ENCODE measurements at places on chromosomes 7 and 10. TPM values are rescaled to one million over a fixed set of nuclear protein-coding genes. Genes with fewer than 3 reads are reported as not detected.

DNA sequence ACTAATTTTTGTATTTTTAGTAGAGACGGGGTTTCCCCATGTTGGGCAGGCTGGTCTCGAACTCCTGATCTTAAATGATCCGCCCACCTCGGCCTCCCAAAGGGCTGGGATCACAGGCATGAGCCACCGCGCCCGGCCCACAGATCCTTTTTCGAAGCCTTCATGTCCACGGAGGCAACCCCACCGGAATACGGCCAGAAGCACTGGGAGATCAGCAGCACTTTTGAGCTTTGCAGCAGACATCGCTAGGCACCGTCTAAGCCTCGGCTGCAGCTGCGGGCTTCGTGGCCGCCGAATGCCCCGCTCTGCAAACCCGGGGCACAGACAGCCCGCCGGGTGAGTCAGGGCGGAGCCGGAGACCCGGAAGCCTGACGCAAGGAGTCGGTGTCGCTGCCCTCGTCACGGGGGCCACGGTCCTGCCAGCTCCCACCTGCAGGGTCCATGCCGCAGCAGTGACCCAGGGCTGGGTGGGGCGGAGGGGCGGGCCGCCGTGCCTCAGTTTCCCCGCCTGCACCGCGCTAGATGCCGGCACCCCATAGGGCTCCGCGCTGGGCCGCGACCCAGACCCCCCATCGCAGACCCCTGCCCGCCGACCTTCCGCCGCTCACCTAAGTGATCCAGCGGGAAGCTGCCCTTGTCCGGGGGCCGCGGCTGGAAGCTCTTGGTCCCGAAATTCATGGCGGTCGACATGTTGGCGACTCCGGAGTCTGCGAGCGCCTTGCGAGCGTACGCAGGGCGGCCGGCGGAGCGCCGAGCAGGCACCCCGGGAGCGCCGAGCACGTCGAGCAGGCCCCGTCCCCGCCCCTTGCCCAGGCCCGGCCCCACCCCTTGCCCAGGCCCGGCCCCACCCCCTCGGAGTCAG lies at the start of gene COX19:
Gene COX19 (minus strand): TSS at position 730 of the 862 bp plus-strand sequence. CDS start 40 bp downstream, at position 690.
- H3K36me3 ChIP-seq, result peaks cover 23% of the 10 kb centered on the region
- DNase-seq, result peak; percentile 86
- peaks cover 29% of the 10 kb centered on the region for H3K4me1 ChIP-seq
- no peaks in the 10 kb centered on the region for H3K27me3 ChIP-seq
- H3K4me3 ChIP-seq, result peak within 1 kb of the TSS; percentile 79
- peak within 1 kb of the TSS; percentile 87 for H3K27ac ChIP-seq

GRCh38 chr7:88328787-88329186 lies 22.1 kb upstream of the STEAP4 start:
- no peaks in the 10 kb centered on the region for H3K36me3 ChIP-seq
- DNase-seq, result no peak
- H3K4me3 ChIP-seq, result no peak overlapping the region
- H3K27ac ChIP-seq, result no peak overlapping the region
- H3K4me1 ChIP-seq, result no peaks in the 10 kb centered on the region
- H3K27me3 ChIP-seq, result no peaks in the 10 kb centered on the region

DNA sequence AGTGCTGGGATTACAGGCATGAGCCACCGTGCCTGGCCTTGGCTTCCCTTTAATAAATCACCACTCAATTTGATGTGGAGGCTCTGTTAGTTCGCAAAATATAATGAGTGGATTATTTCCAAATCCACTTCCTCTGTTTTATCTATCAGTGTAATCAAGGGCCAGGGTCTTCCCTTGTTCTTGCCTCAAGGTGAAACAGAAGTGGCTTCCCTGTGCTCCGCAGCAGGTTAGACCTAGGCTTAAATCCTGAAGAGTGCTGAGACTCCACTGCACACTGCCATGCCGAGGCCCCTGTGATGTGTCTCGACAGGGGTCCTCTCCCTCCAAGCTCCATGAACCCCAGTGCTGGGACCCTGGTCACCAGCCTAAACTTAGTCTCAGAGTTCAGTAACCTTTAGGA lies 59.0 kb downstream of the MDH2 start:
- H3K4me1 ChIP-seq, result no peaks in the 10 kb centered on the region
- no peak overlapping the region for H3K4me3 ChIP-seq
- no peak for DNase-seq
- no peak overlapping the region for H3K27ac ChIP-seq
- no peaks in the 10 kb centered on the region for H3K27me3 ChIP-seq

Gene INHBA
- total RNA-seq, result not detected

GRCh38 chr7:157627033-157627432 lies 290.2 kb downstream of the DNAJB6 start:
- no peaks in the 10 kb centered on the region for H3K36me3 ChIP-seq
- DNase-seq, result no peak
- H3K4me1 ChIP-seq, result peaks cover 46% of the 10 kb centered on the region
- peak overlapping the region; percentile 26 for H3K4me3 ChIP-seq
- no peak overlapping the region for H3K27ac ChIP-seq

DNA sequence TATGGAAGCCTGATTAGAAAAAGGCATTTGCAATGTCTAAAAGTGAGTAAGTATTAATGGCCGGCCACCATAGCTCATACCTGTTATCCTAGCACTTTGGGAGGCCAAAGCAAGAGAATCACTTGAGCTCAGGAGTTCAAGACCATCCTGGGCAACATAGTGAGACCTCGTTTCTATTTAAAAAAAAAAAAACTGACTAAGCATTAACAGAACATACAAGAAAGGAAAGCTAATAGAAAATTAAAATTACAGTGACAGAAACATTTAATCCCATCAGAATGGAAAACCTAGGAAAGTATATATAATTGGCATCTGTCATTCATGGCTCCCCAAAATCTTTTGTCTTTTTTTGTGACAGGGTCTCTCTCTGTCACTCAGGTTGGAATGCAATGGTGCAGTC lies 55.9 kb downstream of the AOC1 start:
- H3K4me3 ChIP-seq, result no peak overlapping the region
- H3K27me3 ChIP-seq, result peaks cover 7% of the 10 kb centered on the region
- H3K4me1 ChIP-seq, result peaks cover 10% of the 10 kb centered on the region

Gene CNNM1
- total RNA-seq, result 0.16 TPM

DNA sequence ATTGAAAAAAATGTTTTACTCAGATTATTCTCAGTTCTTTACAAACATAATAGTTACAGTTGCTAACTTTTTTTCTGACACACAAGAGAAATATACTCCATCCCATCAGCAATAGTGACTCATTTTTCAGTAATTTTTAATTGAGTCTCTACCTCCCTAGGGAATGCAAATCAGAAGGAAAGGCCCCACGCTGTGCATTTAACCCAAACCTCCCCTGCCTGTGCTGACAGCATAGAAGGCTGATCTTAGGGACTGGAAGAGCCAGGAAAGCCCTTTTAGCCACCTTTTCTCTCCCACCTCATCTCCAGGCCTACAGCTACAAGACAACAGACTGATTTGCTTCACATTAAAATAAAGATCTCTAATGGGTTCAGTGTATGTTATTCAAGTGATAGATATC lies 24.7 kb upstream of the PIK3CG start:
- H3K36me3 ChIP-seq, result no peaks in the 10 kb centered on the region
- H3K4me1 ChIP-seq, result no peaks in the 10 kb centered on the region
- no peak overlapping the region for H3K27ac ChIP-seq
- DNase-seq, result no peak
- H3K27me3 ChIP-seq, result no peaks in the 10 kb centered on the region

DNA sequence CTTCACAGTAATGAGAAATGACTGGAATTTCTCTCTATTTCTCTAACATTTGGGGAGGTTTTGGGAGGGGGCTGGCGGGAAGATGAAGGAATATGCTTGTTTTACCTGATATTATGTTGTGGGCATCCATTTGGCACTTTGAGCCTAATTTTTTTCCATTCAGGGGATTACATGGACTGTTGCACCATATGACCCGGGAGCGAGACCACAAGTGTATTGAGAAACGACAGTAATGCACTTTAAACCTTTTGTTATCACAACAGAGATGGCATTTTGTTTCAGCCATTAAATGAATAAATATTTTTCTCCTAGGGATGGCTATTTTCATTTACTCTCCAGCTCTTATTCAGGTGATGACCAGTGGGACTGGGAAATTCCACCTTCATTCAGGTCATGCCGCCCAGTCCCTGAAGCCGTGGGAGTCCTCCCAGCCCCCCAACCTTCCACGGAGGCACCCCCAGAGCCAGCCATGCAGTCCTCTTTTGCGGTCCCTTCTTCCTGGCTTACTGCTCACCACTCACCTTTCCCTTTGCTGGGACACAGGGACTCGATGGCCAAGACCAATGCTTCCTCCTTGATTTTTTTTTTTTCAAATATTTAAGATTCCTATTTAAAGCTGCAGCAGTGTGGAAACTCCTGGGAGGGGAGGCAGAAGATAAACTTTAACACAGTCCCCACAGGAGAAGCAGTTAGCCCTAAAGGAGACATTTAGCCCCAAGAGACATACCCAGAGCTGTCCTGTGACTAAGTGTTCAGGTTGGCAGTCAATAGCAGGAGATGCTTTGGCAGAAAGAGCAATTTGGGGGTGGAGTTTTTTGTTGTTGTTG lies 190.9 kb upstream of the YAE1 start:
- H3K4me1 ChIP-seq, result no peaks in the 10 kb centered on the region
- H3K36me3 ChIP-seq, result no peaks in the 10 kb centered on the region
- no peaks in the 10 kb centered on the region for H3K27me3 ChIP-seq

DNA sequence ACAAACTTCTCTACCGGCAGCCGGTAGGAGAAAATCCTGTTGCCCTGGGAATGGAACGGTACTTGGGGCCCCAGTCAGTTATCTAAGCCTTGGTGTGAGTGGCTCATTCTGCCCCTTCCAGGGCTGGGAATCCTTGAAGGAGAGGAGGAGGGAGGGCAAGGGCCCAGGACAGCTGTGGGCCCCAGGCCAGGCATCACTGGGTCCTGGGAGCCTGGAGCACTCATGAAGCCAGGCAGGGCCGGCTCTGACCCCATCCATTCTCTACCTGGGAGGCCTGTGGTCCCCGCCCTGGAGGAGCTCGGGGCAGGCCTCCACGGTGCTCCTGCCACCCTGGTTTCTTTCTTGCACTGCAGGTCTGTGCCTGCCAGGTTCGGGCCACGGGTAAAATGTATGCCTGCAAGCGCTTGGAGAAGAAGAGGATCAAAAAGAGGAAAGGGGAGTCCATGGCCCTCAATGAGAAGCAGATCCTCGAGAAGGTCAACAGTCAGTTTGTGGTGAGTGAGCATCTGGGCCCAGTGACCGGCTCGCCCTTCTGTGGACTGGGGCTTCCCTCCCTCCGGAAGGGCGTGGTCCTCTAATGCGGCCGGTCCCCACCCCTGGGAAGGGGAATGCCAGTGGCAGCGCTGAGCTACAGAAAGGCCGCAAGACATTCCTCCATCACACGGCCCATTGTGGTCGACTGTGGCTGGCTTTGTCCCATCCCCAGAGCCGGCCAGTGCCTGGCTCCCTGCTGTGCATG lies 111.3 kb downstream of the RGS10 start:
- H3K4me3 ChIP-seq, result no peak overlapping the region
- H3K27me3 ChIP-seq, result no peaks in the 10 kb centered on the region
- peaks cover 11% of the 10 kb centered on the region for H3K4me1 ChIP-seq
- DNase-seq, result no peak

Data from CD8-positive, alpha-beta memory T cell (primary cell).